AG09319 (cell line): ENCODE measurements at places on chromosomes 12 and 14.

GRCh38 chr12:132083614-132083940 is 60.5 kb downstream of the DDX51 start:
- no peak for DNase-seq

- no peak for DNase-seq
These were observed 24.5 kb downstream of the PDZRN4 start for GRCh38 chr12:41212625-41213024.

GRCh38 chr14:58465421-58465820 is 37.9 kb downstream of the KIAA0586 start:
- DNase-seq = no peak

DNA sequence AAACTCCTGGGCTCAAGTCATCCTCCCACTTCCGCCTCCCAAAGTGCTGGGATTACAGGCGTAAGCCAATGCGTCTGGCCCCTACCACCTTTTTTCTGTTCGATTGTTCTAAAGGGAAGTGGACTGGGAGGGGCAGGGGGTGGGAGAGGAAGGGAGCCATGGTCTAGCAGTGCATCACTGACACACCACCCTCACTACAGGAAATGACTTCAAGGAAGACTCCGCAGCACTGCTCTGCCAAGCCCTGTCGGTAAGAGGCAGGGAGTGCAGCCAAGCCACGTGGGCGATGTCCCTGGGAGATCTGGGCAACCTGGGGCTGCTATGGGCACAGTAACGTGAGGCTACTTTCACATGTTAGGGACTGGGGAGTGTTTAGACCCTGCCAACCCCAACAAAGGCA is 18.0 kb downstream of the LRRC74A start:
- DNase-seq = no peak

GRCh38 chr12:18837025-18837424 is 99.1 kb downstream of the CAPZA3 start:
- DNase-seq = no peak

DNA sequence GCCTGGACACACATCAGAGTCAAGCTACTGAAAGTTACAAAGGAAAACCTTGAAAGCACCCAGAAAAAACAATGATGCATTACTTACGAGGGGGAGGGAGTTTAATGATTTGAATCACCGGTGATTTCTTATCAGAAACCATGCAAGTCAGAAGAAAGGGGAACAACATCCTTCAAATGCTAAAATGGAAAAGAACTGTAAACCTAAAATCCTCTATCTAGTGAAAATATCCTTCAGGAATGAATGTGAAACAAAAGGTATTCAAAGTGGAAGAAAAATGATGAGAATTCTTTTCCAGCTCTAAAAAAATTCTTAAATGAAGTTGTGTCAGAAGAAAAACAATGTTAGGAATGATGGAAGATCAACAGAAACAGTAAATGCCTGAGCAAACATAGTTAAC is 16.8 kb downstream of the SCAF11 start:
- no peak for DNase-seq

- DNase-seq = no peak
These were observed 106.7 kb downstream of the CRADD start for GRCh38 chr12:93783832-93784231.

DNA sequence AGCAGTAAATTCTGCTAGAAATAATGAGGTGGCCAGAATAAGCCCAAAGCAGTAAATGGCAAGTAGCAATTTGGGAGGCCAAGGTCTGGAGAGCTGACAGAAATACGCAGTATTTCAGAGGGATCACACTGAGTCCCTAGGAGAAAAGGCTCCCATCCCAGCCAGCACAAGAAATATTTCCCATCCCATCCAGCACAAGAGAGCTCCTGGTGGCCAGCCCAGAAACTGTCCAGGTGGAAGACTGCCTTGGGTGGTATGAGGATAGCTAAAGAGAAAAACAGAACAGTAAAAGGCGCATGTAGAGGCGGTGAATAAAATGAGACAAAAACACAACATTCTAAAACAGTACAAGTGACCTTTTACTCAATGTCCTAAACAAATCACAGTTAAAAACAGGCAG is 120.7 kb downstream of the HECTD4 start:
- no peak for DNase-seq

DNA sequence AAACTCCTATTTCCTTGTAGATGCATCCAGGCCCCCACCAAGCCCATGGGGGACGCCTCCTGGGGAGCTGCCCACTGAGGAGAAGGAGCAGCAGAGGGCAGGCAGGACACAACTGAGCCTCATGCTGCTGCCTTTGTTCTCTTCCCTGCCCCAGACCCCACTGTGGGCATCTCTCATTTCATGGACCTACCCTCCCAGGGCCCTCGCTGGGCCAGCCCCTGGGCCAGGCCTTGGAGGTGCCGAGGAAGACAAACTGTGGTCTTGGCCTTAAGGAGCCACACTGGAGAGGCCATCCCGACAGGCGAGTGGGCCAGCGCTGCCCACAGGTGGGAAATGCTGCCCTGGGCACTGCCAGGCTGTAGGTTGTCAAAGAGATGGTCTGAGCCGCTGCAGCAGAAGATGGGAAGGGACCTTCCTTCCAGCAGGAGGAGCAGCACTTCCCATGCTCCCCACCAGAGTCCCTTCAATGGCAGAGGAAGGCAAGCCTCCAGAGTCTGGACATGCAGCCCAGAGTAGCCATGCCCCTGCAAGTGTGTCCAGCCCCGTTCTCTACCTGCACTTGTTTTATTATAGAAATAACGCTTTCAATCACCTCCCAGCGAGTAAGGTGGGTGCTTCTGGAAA is 147.4 kb downstream of the BCL11B start:
- no peak for DNase-seq

DNA sequence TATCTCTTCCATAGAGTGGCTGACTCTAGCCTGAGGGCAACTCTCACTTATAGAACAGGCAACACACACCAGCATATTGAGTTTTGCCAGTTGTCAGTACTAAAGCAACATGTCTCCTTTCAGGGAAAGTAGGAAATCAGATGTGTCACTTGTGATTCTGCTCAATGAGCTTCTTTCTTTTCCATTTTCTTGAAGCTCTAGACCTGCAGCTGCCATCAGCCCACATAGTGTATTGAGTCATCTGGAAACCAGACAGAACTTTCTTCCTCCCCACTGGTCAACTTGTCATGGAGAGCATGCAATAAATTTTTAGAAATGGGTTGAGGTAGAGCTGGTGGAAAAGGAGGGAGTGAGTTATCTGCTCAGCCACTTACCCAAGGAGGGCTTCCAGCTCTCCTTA is 209.0 kb upstream of the PLEKHG7 start:
- DNase-seq = no peak

GRCh38 chr14:103347091-103347815 is 13.2 kb downstream of the EIF5 start:
- DNase-seq = no peak

- no peak for DNase-seq
These were observed 132.0 kb downstream of the RFLNA start for GRCh38 chr12:124426594-124427555.

DNA sequence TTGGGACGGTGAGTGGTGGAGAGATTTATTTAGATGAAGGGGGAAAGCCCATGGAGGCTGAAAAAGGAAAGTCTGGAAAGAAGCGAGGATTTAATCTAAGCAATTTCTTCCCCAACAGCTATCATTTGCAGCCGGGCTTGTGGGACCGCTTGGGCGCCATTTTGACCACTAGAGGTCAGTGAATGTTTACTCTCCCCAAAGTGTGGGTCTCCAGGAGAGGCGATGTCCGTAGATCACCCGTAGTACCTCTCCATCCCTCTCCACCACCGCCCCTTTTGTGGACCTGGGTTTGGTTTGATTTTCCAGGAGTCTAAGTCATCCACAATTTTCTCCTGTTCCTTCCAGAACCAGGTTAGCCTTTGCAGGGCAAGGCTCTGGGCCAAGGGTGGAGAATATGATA is 91.2 kb upstream of the PARP11 start:
- DNase-seq = no peak

GRCh38 chr14:24852312-24853060 is 197.5 kb downstream of the STXBP6 start:
- no peak for DNase-seq

DNA sequence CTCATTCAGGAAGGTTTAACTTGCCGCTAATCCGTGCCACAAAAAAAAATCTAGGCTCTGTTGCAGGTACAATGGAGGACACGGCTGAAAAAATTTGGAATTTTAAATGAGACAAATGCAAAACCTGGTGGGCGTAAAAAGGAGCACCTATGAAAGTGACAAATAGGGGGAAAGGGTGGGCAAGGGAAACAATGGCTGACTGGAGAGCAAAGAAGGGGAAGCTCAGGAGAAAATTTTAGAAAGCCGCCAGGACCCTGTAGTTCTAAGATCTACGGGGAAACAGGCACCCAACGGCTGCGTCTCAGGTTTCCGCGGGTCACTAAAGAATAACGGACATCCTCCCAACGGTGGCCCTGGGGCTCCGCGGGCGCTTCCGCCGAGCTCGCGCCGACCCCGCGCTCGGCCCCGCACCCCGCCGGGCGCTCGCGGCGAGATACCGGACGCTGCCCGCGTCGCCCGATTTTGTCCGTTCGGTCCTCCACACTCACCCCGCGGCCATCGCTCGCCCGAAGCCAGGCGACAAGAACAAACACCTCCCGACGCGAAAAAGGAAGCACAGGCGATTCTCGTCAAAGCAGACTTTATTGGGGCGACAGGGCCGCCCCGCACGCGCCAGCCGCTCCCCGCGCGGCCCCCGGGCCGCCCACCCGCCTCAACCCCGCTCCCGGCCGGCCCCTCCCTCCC is 1.1 kb upstream of the YY1 start:
- DNase-seq = no peak

DNA sequence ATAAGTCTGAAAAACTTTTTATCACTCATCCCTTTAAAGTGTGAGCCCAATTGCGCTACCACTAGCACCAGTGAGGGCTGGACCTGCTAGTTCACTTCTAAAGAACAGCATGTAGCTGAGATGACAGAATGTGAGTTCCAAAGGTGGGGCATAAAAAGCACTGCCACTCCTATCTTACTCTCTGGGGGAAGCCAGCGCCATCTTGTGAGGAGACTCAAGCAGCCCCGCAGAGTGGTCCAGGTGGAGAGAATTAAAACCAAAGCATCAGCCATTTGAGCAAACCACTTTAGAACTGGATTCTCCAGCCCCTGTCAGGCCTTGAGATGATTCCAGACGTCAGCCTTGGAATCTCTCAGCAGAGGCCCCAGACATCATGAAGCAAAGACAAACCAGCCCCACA is 39.9 kb downstream of the TMEM132D start:
- no peak for DNase-seq

- DNase-seq = no peak
These were observed 13.1 kb downstream of the CFAP54 start for GRCh38 chr12:96502477-96502876.

DNA sequence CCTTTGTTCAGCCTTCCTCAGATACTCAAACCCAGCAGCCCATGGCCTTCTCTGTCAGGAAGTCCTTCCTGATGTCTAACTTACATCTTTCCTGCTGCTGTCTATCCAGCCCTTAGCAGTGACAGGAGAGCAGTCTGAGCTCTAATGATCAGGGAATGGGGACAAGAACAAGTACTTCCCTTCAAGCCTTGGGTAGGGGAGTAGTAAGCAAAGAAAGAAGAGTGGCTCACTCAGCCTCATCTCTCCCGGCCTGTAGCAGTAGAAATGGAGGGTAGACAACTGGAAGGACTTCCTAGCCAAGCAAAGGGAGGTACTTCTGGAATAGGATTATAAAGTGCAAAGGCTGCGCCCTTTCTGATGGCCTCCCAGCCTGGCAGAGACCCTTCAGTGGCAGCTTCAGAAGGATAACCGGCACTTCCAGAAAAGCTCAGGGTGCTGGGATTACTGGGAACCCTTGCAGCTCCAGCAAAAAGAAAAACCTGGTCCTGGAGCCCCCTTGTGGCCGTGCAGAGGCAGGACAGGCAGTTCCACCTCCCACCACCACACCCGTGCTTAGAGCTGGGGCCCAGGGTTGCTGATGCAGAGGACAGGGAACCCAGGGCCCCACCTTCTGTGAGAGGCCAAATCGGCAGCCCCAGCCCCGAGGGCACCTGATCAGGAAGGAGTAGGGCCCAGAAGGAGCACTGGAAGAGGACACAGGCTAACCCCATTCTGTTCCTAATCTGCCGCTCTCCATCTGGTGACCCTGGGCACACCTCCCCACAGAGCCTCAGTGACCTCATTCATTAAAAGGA is 12.4 kb upstream of the SMUG1 start:
- DNase-seq = no peak

DNA sequence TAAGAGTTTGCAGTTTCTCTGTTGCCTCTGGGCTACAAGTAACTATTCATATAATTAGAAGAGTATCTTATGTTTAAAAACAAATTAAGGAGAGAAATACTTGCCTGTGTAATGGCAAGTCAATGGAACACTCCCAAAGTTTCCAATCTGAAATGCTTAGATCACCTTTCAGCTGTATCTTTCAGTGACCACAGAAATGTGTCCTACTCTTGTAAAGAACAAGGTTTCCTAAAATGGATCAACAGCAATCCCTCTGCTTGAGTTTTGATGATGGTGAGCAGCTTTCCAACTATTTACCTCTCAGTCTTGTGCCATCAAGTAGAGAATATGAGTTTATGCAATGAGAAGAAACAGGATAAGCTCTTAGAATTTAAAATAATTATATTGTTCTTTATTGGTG is 92.9 kb downstream of the ERGIC2 start:
- DNase-seq = no peak

DNA sequence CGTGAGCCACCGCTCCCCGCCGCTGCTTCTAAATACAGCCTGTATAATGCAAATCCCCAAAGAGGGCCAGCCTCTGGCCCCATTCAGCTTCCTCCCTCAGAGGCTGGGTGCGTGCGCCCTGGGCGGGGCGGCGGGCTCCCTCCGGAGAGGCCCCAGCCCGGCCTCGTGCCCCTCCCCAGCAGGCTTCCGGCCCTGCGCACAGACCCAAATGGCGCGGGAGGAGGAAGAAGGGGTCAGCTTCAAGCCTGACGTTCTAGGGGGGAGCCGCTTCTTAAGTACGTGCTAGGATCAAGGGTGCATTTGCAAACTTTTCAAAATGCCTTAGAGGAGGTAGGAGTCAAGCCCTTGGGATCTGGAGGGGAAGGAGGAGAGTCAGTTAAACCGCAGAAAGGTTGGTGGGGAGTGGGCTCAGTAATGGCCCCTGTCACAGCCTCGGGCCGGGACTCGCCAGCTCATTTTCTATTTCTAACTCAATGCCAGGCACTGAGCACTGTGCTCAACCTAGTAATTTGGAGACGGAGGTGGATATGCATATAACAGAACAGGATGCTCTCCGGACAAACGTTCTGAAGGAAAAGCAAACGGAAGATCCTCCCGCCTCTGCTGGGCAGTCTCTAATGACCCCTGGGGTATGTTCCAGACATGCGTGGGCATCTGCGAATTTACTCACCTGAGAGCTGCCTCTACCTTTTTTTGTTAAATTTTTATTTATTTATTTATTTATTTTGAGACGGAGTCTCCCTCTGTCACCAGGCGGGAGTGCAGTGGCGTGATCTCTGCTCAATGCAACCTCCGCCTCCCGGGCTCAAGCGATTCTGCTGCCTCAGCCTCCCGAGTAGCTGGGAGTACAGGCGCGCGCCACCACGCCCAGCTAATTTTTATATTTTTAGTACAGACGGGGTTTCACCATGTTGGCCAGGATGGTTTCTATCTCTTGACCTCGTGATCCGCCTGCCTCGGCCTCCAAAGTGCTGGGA is 32.3 kb downstream of the NINJ2 start:
- DNase-seq = no peak

- DNase-seq = peak; percentile 32
These were observed 43.0 kb downstream of the EVL start for GRCh38 chr14:100108042-100108825.
